ENCODE measurements at places on chromosomes 1 and 21.

DNA sequence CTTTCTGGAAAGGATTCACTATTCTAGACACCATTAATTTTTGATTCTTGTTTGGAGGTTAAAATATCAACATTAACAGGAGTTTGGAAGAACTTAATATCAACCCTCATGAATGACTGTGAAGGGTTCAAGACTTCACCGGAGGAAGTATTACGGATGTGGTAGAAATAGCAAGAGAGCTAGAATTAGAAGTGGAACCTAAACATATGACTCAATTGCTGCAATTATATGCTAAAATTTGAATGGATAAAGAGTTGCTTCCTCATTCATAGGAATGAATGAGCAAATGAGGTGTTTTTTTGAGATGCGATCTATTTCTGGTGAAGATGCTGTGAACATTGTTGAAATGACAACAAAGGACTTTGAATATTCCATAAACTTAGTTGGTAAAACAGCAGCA lies 77.9 kb upstream of the TNFSF4 start:
- no peak for DNase-seq

DNA sequence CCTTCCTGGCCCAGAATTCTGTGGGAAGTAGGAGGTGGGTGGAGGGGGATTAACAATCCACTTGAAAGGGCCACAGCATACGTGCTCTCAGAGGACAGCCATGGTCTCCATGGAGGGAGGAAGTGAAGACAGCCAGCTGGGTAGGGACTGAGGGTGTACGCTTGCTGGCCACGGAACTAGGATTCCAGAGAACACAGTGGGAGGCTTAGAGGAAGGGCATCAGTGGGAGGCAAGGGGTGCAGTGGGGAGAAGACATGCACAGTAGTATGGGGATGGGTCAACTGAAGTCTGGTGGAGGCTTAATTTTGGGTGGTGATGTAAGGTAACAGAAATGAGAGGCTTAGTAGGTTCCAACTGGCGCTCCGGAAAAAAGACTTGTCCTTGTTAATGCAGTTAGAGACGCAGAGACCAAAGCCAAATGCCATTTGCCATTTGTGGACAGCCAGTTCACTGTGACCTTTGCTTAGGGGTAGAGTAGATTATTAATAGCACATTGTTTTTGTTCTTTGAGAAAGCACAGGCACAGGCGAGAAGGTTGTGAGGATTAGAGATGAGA lies 103.0 kb downstream of the ZSCAN20 start:
- DNase-seq: no peak

DNA sequence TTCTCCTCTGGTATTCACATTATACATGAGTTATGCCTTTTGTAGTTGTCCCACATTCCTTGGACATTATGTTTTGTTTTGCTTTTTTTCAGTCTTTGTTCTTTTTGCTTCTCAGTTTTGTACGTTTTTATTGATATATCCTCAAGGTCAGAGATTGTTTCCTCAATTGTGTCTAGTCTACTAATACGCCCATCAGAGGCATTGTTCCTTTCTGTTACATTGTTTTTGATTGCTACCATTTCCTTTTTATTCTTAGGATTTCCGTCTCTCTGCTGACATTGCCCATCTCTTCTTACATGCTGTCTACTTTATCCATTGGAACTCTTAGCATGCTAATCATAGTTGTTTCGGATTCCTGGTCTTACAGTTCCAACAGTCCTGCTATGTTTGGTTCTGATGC lies 27.8 kb upstream of the MPC2 start:
- DNase-seq: no peak

DNA sequence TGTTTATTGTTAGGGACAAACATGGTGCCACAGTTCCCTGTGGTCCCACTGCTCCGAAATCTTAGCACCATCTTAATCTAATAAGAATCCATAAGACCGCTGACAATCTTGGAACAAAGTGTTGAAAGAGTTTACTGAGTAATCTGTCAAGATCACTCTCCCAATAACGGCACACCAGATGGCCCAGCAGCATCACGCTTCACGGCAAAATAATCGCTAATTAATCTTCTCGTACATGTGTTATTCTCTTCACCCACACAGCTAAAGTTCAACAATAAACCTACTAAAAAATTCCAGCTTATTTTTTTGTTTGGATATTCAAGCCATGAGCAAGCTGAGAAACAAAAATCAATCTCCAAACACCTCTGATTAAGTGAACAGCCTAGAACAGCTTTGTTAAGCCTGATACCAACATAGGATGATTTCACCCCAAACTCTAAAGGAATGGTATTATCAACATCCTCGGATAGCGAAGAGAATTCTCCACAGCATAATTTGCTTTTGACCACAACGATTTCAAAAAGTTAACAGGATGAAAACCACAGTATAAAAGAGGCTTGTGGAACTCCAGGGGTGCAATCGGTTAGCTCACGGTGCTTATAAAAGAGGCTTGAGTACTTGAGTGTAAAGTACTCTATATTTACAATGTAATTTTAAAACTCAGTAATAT lies 329.9 kb upstream of the GREM2 start:
- DNase-seq: no peak

DNA sequence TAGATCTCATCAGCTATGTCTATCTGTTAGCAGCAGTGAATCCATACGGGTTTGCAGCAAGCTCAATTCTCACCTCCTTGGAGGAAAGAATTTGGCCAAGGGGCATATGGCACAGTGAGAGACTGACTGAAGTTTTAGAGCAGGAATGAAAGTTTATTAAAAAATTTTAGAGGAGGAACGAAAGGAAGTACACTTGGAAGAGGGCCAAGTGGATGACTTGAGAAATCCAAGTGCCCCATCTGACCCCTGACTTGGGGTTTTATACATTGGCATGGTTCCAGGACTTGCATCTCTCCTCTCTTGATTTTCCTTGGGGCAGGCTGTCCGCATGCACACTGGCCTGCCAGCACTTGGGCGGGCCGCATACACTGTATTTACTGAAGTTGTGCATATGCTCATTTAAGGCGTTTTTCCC lies 9.2 kb upstream of the OSBPL9 start:
- no peak for DNase-seq
